CD4-positive, alpha-beta T cell treated with Interleukin-21 for 1 hour (primary cell): ENCODE measurements at places on chromosomes 3 and 15.
A peak's percentile ranks its signal among the peaks of the same experiment; 100 is the strongest.

GRCh38 chr3:99248913-99249312, 347.4 kb upstream of the DCBLD2 start:
- no peak for DNase-seq

GRCh38 chr3:115520241-115520640, 103.1 kb upstream of the GAP43 start:
- DNase-seq = no peak

DNA sequence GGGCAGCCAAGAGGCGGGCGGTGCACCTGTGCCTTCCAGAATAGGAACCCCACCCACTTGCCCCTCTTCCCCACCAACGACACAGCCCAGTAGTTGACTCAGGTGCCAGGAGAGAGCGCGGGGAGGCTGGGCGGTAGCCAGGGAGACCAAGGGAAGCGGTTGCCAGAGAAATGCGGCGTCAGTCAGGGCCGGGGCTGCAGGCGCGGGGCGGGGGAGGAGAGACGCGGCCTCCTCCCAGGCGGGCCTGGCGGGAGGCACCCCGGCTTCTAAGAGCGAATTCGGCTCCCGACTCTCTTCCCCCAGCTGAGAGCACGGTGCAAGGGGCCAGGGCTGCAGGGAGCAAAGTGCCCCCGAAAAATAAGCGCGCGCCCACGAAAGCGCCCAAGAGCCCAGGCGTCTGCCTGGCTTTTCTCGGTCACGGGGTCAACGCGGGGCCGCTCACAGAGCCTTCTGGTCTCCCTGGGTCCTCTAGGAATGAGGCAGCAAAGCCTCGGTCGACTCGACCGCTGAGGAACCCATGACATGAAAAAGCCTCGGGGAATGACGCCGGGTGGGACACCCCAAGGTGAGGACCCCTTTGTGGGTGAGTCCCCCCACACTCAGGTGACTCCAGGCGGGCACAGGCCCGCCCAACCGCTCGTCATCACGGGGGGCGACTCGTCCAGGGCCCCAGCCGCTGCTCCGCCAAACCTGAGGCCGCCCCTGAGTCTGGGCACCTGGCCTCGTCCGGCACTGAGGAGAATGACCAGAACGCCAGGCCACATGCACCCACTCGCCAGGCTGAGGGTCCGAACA, 716 bp downstream of the CPEB1 start:
- DNase-seq = no peak

- no peak for DNase-seq
Measured at GRCh38 chr3:71515636-71516365, 67.7 kb downstream of the FOXP1 start.

DNA sequence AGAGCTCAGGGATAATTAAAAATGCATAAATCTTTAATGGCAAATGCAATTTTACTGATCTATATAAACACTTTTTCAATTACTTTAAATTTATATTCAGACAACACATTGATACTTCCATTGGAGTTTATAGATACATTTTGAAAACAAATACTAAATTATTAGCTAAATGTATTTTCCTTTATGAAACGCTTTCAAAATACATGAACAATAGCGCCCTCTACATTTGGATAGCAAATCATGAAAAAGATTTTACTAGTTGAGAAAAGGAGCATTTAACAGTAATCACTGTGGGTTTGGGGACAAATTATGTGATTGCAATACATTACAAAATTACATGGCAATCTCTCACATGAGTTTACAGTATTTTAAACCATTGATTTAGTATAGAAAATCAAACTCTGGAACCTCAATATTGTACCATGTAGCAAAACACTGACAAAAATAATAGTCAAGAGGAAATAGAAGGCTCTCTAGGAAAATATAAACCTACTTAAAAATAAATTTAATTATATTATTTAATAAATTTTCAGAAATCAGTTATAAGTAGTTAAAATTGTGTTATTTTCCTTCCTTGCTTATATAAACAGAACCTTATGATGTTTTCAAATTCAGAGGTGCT, 207.9 kb downstream of the ZIC1 start:
- DNase-seq = no peak

- no peak for DNase-seq
Measured at GRCh38 chr3:182521339-182521738, 272.0 kb upstream of the ATP11B start.

DNA sequence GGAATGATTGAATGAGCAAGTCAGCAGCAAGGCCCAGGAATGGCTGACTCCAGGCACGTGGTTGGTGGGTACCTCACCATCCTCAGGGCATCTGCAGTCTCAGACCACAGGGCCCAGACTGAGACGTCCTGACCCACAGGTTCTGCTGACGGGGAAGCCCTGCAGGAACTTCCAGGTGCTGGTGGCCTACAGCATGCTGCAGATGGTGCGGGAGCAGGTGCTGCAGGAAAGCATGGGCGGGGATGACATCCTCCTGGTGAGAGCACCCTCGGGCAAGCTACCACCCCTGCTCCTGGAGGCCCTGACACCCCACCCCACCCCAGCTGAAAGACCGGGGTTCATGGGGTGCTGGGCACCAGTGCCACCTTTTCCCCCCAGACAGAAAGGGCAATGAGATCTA, 14.1 kb downstream of the TBC1D21 start:
- no peak for DNase-seq

- no peak for DNase-seq
Measured at GRCh38 chr3:38152609-38153008, 12.7 kb upstream of the OXSR1 start.

- no peak for DNase-seq
Measured at GRCh38 chr15:74768099-74768770, 13.6 kb upstream of the CSK start.

GRCh38 chr3:194740859-194741491, 55.3 kb downstream of the FAM43A start:
- DNase-seq = no peak

- no peak for DNase-seq
Measured at GRCh38 chr3:36434687-36435426, 54.6 kb downstream of the STAC start.

GRCh38 chr3:36282766-36283165, 97.5 kb upstream of the STAC start:
- no peak for DNase-seq

DNA sequence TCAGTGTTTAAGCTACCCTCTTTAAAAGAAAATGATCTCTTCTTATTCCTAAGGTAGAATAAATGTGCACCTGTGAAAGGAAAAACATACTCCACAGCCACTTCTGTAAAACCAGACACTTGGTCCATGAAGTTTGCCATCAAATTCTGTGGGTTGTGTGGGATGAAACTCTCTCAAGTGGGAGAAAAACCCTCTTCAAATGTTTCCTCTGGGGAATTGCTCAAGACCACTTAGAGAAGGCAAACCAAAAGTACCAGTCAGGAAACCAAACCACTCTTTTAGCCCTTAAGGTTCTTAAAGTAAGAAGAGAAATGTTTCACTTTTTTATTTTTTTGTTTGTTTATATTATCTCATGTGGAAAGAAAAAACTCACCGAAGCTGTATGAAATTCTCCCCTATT, 1.2 kb downstream of the COL8A1 start:
- no peak for DNase-seq

DNA sequence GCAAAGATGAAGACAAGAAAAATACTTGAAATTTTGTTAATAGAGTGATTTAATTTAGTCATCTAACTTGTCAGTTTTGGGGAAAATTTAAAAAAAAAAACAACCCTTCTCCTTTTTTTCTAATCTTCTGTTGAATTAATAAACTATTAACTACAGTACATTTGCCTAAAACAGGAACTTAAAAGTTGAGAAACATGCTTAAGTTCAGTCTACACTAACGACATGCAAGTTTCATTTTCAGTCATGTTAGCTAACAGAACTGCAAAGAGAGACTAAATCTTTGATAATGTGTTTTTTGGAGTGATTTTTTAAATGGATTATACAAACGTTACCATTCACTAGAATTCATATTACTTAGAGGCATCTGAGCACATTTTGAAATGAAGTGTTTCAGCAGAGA, 71.9 kb upstream of the MBNL1 start:
- DNase-seq = peak; percentile 51

DNA sequence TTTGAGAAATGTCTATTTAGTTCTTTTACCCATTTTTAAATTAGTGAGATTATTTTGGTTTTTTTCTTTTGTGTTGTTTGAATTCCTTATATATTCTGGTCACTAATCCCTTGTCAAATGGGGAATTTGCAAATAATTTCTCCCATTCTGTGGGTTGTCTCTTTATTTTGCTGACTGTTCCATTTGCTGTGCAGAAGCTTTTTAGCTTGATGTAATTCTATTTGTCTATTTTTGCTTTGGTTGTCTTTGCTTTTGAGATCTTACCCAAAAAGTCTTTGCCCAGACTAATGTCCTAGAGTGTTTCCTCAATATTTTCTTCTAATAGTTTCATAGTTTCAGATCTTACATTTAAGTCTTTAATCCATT, 472.9 kb downstream of the TBL1XR1 start:
- DNase-seq = no peak

GRCh38 chr3:157573780-157574378, 70.7 kb upstream of the VEPH1 start:
- DNase-seq = no peak

GRCh38 chr3:47017504-47018268, 38.2 kb downstream of the NBEAL2 start:
- DNase-seq = no peak

GRCh38 chr15:72521682-72522081, 47.6 kb downstream of the ARIH1 start:
- no peak for DNase-seq

DNA sequence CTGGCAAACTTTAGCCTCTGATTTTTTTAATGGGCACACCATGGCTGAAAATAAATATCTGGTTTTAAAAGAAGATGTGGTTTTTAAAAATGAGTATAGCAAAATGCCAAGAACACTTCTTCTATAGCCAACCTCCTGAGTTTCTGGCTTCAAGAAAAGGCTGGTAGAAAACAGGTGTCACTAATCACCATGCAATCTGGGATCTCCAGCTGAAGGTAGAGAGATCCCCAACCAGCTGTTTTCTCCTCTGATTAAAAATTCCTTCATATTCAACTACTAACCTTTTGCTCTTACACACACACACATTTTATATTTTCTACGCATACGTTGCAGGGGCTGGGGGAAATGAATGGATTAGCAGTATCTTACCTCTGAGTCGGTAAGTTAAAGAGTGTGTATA, 279.6 kb upstream of the ROBO2 start:
- no peak for DNase-seq

DNA sequence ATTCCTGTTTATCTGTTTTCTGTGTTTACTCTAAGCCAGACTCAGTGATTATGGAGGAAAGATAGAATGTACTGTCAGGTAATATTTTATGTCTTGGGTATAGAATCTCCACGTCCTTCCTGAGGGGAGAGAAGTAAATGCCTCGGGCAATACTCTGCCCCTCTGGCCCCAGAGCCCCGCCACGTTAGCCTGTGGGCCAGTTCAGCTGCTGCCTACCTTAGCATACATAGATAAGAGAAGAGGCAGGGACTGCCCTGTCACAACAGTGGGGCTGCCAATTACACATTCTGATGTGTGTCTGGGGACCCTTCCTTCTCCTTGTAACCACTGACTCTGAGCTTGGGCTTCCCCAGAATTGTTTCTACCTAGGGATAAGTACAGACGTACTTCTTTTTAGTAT, 347.7 kb upstream of the ATP11B start:
- no peak for DNase-seq

- no peak for DNase-seq
Measured at GRCh38 chr15:67548236-67548852, 5.8 kb downstream of the MAP2K5 start.
